ENCODE measurements at places on chromosomes 16 and 17.

- peak; percentile 61 for DNase-seq
Measured at GRCh38 chr17:10119203-10120108, 79.0 kb downstream of the GAS7 start.

- no peak for DNase-seq
Measured at GRCh38 chr16:35410438-35410837, 1951.0 kb downstream of the TP53TG3F start.

GRCh38 chr16:50246299-50247122, 19.8 kb upstream of the ADCY7 start:
- no peak for DNase-seq

DNA sequence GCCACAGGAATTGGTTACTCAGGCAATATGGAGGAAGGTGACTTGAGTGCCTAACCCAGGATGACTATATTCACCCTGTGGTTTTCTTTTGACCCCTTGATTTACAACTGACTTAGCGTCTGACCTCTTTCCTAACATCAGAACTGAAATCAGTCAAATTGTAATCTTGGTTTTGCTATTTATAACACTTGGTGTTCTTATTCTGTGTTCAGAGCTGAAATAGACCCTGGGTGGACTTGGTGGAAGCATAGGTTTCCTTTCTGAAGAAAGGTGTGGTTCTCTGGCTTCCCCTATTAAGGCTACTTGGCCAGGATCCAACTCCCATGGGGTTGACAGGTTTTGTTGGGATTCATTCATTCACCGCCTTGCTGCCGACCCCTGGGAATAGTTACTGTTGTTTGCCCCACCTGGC, 80.8 kb downstream of the CLEC16A start:
- DNase-seq, result peak; percentile 85

DNA sequence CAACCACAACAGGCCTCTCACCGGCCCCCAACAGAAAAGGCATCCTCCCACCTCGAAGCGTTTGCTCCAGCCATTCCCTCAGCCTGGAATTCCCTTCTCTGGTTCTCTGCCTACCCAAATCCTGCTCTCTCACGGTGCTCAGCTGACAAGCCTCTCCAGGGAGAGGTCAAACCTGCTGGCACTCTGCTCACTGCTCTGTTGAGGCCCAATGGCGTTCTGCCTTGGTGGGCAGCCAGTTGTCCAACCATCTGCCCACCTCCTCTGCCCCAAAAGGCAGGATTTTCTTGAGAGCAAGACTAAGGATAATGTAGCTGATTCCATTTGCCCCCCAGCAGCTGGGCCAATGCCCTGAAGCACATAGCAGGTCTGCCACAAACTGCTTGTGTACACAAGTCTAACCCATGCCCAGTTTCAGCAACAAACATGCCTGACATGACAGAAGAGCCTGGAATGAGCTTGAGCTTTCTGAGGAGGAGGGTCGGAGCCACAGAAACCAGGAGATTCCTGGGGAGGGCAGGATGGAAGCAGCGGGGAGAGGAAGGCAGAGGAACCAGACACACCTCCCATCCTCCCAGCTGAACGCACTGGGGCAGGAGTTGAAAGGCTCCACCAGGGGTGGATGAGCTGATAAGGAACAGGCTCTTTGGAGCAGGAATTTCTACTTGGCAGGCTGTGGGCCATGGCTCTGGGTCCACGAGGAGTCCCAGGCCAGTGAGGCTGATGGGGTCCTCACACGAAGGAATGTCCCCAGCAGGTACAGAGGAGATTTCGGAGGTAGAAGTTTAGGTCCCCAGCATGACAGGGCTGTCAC, 23.9 kb downstream of the ARHGAP27 start:
- DNase-seq, result no peak

Measured in GM12865 (cell line).